Activated T-helper 1 cell treated with anti-CD3 and anti-CD28 coated beads, Interleukin-2, amount 50 U/mL, for 16 hours (primary cell): ENCODE measurements at places on chromosomes 7 and 10.

GRCh38 chr10:3777981-3778691 lies 6.9 kb downstream of the KLF6 start:
- DNase-seq, result no peak

- DNase-seq, result no peak
Measured at GRCh38 chr7:35738889-35739288, 44.0 kb upstream of the HERPUD2 start.

DNA sequence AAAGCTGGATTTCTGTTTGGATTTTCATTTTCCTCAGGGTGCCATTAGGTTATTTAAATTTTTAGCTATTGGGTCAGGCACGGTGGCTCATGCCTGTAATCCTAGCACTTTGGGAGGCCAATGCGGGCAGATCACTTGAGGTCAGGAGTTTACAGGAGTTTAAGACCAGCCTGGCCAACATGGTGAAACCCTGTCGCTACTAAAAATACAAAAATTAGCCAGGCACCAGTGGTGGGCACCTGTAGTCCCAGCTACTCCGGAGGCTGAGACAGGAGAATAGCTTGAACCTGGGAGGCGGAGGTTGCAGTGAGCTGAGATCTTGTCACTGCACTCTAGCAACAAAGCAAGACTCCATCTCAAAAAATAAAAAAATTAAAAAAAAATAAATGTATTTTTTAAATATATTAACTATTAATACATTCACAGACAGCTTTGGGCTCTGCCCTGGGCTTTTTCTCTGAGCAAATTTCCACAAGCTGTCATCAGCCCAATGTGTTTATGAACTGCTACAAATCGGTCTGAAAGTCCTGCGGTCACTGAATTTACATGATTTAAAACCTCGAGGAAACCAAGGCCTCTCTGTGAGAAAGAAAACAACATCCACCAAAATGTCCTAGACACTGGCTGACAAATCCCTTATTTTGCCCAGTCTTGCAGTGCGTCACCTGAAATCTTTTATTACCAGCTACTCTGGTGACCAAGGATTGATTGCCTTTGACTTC lies 19.2 kb upstream of the PLEKHS1 start:
- DNase-seq, result no peak

GRCh38 chr10:18303851-18304801 lies 163.9 kb downstream of the CACNB2 start:
- no peak for DNase-seq
